AG08396 (cell line): ENCODE measurements at places on chromosomes 6 and 20.
A peak's percentile ranks its signal among the peaks of the same experiment; 100 is the strongest.

- DNase-seq, result peak; percentile 79
Measured at GRCh38 chr20:1965520-1966351, 28.1 kb downstream of the PDYN start.

- no peak for DNase-seq
Measured at GRCh38 chr6:36241728-36242127, 28.1 kb upstream of the PNPLA1 start.

- no peak for DNase-seq
Measured at GRCh38 chr6:72500669-72501068, 121.2 kb upstream of the KCNQ5 start.

DNA sequence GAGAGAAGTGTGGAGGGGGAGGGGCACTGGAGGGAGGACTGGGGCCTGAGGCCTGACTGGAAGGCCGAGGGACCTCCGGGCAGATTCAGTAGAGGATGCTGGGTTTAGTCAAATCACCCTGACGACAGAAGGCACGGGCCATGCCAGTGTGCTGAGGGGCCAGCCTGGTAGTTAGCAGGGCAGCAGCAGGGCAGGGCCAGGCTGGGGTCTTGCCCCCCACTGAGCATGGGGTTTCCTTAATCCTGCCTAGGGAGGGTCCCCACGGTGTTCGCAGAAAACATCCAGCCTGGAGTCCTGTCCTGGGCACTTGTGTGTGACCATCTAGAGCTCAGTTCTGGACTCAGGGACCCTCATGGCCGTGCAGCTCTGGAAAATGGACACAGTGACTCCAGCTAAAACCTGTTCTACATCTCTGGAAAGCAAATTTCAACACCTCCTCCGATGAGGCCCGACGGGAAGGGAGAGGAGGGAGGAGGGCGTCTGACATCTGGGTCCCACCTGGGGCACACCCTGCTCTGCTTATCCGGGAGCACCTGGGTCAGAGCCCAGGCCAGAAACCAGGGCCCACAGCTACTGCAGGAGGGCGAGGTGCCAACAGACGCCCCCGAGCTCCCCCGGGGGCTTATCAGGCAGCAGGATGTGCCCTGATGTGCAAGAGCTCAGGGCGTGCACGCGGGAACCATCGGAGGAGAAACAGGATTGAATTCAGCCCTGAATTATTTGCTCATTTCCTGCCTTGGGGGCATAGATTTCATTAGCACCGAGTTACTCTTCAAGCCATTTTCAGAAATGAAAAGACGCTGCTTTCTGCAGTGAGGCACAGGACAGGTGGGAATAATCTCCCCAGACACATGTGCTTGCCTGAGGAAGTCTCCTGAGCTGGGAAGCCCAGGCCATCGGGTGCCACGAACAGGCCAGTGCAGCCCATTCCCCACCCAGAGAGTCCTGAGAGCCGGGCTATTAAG is 78.0 kb upstream of the MPC1 start:
- DNase-seq, result no peak

DNA sequence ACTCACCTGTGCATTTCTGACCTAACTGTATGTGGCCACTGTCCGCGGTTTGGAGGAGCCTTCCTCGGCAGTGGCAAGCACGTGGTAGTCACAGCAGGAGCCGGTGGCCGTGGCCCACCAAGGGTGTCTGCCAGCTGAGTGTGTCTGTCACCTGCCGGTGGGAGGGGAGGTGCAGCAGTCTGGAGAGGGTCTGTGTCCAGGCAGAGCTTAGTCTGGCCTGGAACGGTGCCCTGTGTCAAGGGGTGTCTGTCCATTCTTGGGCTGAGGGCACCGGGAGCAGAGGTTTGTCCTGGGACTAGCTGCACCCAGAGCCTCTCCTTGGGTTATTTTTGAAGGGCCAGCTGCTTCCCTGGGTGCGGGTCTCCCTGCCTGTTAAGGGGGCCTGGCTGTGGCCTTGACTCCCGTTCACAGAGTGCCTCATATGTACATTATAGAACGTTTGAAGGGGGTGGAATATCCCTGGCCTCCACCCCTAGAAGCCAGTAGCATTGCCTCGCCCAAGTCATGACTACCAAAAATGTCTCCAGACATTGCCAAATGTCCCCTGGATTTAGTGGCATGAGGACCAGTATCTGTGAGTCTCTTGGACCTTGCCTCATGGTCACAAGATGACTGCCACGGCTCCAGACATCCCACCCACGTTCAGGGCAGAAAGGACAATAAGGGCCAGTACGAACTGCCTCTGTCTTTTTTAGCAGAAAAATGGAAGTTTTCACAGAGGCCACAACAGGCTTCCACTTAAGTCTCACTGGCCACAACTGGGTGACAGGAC is 5.2 kb downstream of the RBM38 start:
- DNase-seq, result no peak

- no peak for DNase-seq
Measured at GRCh38 chr20:1944345-1945091, 49.3 kb downstream of the SIRPA start.

GRCh38 chr6:70847106-70848084 is 109.5 kb downstream of the B3GAT2 start:
- no peak for DNase-seq

DNA sequence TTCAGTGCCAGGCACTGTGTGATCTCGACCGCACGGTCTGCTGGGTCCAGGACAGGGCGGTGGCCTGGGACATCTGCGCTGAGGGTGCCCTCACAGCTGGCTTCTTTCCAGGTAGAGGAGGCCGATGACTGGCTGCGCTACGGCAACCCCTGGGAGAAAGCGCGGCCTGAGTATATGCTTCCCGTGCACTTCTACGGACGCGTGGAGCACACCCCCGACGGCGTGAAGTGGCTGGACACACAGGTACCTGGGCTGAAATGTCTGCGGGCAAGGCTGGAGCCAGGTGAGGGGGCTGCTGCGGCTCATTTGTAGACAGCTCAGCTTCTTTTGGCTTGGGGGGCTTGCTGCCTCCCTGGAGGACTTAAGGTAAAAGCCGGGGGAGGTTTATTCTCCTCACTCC is 26.6 kb downstream of the PYGB start:
- no peak for DNase-seq

DNA sequence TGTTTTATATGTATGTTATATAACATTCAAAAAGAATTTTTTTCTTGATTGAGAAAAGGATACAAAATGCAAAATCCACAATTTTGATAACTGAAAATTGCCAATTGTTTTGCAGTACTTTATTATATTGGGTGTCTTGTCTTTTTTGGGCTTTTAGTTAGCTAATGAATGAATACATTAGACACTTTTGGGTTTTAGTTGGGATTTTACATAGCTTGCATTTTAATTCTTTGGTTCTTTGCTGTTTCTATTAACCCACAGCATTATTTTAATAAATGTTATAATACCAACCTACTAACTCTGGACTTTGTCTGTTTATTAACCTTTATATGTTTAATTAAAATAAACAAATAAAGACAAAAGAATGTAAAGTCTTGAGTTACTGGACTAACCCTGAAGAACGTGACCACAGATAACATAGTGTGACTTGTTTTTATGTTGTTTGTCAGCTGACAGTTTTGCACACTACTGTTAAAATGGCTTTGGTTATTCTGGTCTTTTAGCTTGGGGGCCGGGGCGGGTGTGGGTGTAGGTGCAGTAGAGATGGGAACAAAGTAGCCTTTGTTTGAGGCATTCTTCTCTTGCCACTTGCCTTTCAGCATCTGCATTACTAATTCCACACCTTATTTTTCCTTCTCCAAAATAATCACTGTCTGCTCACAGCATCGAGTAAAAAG is 159.1 kb downstream of the QKI start:
- no peak for DNase-seq

DNA sequence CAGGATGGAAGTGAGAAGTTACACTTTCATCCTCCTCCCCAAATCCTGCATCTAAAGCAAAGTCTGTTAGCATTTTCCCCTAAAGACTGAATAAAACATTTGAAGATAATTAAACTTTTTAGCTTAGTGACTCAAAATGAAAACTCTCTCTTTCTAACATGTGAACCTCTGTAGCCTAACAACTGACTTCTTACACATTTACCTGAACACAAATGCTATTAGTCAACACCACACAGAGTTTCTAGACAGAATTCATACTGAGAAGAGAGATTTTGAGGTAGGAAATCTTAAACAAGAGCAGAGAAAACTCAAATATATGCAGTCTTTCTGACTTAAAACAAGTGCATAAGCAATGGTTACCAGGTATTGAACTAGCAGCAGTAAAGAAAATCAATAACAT is 149.9 kb upstream of the SMLR1 start:
- no peak for DNase-seq
